ENCODE measurements at places on chromosomes 16 and 17.
A peak's percentile ranks its signal among the peaks of the same experiment; 100 is the strongest.

DNA sequence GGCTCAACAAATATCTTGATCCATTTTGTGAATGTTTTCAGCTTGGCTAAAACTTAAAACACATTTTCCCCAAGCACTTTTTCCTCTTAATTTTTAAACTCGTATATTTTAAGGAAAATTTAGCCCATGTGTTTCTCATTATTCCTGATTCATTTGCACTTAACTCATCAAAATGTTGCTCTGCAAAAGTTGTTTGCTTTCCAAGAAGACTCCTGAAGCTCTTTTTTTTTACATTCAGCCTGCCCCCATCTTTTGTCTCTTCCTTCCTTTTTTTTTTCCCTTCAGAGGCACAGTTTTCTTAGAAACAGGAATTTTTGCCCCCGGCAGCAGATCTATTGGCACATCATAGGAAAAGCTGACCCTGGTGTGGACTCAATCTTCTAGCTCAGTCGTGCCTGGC, 155.0 kb upstream of the SALL1 start:
- no peak for DNase-seq

DNA sequence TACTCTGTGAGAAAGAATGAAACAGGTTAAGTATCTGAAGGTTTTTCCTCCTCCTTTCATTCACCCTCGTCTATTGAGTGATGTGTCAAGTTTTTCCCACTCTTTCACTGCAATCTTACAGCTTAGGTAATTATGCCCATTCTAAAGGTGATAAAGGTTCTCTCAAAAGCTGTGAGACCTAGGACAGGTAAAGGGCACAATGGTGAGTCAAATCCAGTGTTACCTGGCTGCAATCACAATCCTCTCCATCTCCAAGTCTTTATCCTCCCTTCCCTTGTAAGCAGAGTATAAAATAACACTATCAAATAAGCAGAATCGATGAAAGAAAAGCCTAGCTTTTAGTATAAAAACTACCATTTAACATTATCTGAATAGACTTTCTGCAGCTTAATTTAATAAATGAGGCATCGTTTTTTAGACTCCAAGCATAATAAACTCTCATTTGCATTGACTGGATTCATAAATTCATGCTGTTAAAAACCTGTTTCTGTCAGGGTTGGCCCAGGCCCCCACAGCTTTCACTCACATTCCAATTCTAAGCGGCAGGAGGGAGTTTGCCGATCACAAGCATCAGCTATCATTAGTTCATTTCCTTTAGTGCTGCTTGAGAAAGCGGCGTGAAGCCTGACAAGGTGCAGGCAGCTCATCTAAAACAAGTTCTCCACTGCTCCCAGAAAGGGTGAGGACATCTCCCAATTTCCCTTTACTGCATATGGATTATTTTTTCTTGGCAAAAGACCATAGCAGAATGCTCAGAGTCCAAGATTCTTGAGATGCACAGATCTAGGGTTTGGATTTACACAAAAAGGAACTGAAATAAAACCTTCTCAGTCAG, 67.8 kb downstream of the CDH8 start:
- DNase-seq = no peak

GRCh38 chr17:40901981-40902474, 17.0 kb upstream of the KRT20 start:
- no peak for DNase-seq

GRCh38 chr17:55354941-55355340, 66.7 kb downstream of the MMD start:
- no peak for DNase-seq

GRCh38 chr16:1072526-1073261, at the start of gene SSTR5:
TSS of gene SSTR5 (plus strand) at chr16:1072747. CDS start at chr16:1078869, 6,122 bp downstream.
- DNase-seq = no peak

- DNase-seq = no peak
Measured at GRCh38 chr17:77740481-77740880, 218.0 kb upstream of the TNRC6C start.

GRCh38 chr17:43528319-43528987, 17.7 kb downstream of the ETV4 start:
- DNase-seq = no peak

- DNase-seq = peak; percentile 26
Measured at GRCh38 chr17:74566132-74566753, 1.1 kb downstream of the CD300H start.

GRCh38 chr17:77841742-77842527, 116.6 kb upstream of the TNRC6C start:
- no peak for DNase-seq

- no peak for DNase-seq
Measured at GRCh38 chr16:64162613-64163375, 959.1 kb downstream of the CDH11 start.

GRCh38 chr16:4539716-4540284, 1.2 kb upstream of the CDIP1 start:
- no peak for DNase-seq

GRCh38 chr16:78799429-78799828, 700.0 kb downstream of the WWOX start:
- no peak for DNase-seq

DNA sequence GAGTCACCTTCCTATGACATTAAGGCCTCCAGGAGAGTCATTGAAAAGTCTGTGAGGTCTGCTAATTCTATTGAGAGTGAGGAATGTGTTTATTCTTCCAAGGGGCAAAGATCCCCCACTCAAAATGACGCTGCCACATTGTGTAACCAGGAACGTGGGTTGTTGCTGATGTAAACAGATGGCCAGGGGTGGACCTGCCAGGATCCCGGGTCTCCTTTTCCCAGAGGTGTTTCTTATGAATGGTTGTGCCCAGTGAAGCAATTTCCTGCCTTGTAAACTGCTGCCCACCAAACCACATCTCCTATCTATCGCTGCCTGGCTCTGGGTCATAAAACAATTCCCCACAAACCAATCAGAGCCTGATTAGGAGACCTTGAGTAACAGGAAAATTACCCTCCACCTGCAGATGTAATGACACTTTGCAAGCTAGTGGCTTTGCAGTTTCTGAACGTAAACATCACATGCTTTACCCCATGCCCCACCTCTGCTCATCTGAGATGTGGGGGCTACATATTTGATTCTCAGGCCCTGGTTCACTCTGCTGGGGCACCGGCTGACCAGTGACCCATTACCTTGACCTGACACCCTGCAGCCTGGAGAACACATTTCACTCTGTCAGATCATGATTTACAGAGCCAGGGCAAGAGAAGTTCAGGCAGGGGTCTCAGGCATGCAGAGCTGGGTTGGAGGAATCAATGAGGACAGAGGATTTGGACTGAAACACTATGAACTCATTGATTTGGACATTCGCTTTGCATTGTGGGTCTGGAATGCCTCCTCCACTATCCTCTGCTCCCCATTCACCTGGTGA, 33.1 kb upstream of the DDX52 start:
- no peak for DNase-seq

DNA sequence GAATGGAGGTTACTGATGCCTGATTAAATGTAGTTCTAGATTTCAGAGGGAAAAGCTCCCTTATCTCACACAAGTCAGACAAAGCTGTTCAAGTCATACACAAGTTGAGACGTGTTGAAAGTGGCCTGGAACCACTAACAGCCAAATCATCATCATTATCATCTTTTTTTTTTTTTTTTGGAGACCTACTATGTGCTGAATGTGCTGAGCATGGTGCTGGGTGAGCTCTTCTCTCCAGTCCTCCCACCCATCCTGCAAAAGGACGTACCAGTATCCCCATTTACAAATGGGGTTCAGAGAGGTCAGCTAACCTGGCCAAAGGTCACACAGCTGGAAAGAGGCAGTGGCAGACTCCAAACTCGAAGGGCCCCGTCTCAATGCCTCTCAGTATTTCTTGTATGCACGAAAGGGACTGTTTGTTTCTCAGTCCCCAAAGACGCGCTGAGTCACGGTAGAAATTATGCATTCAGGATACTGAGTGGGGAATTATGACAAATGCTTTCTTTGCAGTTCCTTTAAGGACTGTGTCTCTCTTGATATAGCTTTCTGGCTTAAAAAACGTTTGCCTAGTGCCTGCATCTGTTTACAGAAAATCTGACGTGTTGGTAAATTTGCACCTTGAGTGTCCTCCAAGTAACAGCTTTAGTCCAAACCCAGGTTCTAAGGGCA, 235.5 kb downstream of the XYLT1 start:
- no peak for DNase-seq

DNA sequence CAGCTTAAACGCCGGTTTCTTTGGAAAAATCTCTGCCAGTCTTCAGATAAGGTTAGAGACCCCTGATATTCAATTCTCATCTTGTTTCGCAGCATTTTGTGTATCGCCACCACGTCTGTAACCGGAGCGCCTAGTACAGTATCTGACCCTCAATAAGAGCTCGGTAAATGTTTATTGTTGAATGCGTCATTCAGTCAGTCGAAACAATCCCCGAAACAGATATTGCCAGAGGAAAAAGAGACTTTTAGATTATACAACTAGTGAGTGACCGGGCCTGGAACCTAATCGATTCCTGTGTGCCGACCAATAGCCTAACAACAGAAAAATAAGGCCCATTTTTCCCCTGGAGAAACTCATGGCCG, 626 bp downstream of the PELP1 start:
- DNase-seq = no peak

DNA sequence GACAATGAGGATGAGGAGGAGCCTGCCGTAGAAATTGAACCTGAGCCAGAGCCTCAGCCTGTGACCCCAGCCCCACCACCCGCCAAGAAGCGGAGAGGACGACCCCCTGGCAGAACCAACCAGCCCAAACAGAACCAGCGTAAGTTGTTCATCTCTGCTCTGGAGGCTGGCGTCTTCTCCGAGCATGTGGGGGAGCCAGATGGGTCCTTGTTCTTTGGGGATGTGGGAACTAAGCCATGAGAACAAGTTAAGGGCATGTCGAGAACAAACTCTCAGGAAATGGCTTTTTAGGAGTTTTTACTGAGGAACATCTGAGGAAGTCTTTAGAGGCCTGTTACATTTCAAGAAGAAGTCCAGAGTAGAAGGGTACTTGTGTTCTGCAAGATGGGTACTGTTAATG, 8.2 kb upstream of the CARMIL2 start:
- no peak for DNase-seq

- no peak for DNase-seq
Measured at GRCh38 chr17:55527540-55528118, 16.4 kb upstream of the SMIM36 start.

- DNase-seq = no peak
Measured at GRCh38 chr17:42329025-42329976, 41.0 kb downstream of the STAT5A start.

- DNase-seq = no peak
Measured at GRCh38 chr17:64183815-64184214, 53.9 kb upstream of the ERN1 start.

Data from activated CD8-positive, alpha-beta memory T cell treated with anti-CD3 and anti-CD28 coated beads, Interleukin-2, amount 50 U/mL, for 4 hours (primary cell).